ENCODE measurements at places on chromosomes 2 and 18.
A peak's percentile ranks its signal among the peaks of the same experiment; 100 is the strongest.

- no peak for DNase-seq
These were observed 183.1 kb upstream of the DDX18 start for GRCh38 chr2:117631152-117631945.

GRCh38 chr2:216643986-216644659 lies 10.9 kb downstream of the IGFBP2 start:
- no peak for DNase-seq

GRCh38 chr2:197217541-197217940 lies 93.0 kb downstream of the ANKRD44 start:
- no peak for DNase-seq

DNA sequence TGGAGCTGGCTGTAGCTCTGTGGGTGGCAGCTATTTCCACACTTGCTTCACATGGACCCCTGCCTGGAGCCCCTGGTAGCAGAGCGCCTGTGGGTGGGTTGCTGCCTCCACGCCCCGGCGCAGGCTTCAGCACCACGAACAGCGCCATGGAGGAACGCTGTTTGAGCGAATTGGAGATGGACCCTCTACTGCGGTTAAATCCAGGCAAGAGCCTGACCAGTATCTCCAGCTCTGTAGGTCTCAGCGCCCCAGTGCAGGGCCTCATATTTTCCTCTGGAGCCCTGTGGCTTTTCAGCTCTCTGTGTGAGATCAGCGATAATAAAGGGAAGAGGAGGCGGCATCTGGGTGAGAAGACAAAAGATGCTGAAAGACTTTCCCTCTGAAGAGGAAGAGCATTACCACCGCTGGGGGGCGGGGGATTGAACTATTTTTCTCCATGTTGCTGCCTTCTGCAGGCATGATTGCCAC lies 12.0 kb downstream of the ONECUT2 start:
- DNase-seq = no peak

GRCh38 chr18:9029131-9029530 lies 73.4 kb upstream of the NDUFV2 start:
- no peak for DNase-seq

DNA sequence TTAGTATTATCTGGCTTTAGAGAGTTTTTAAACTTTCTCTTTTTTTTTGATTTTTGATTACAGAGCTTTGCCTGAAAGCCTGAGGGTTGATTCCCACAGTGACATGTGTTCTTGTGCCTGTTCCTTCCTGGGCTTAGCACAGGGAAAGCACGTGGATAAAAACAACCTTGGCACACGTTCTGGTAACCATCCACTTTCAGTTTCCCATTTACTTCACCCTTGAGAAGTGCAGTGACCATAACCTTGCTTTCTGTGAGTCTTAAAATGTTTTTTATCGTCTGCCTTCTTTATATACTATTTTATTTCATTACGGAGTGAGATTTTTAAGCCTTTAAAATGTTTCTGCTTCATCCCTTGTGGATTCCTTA lies 11.5 kb downstream of the CD226 start:
- DNase-seq = no peak

- DNase-seq = no peak
These were observed 1.2 kb upstream of the EMILIN1 start for GRCh38 chr2:27077231-27077630.

- DNase-seq = no peak
These were observed 13.9 kb upstream of the VRK2 start for GRCh38 chr2:58032764-58033080.

- DNase-seq = peak; percentile 39
These were observed 86.2 kb upstream of the RAB27B start for GRCh38 chr18:54742120-54742519.

- no peak for DNase-seq
These were observed 445.7 kb downstream of the NCKAP5 start for GRCh38 chr2:133122529-133122928.

- DNase-seq = no peak
These were observed 398.0 kb downstream of the CPS1 start for GRCh38 chr2:210954386-210954907.

DNA sequence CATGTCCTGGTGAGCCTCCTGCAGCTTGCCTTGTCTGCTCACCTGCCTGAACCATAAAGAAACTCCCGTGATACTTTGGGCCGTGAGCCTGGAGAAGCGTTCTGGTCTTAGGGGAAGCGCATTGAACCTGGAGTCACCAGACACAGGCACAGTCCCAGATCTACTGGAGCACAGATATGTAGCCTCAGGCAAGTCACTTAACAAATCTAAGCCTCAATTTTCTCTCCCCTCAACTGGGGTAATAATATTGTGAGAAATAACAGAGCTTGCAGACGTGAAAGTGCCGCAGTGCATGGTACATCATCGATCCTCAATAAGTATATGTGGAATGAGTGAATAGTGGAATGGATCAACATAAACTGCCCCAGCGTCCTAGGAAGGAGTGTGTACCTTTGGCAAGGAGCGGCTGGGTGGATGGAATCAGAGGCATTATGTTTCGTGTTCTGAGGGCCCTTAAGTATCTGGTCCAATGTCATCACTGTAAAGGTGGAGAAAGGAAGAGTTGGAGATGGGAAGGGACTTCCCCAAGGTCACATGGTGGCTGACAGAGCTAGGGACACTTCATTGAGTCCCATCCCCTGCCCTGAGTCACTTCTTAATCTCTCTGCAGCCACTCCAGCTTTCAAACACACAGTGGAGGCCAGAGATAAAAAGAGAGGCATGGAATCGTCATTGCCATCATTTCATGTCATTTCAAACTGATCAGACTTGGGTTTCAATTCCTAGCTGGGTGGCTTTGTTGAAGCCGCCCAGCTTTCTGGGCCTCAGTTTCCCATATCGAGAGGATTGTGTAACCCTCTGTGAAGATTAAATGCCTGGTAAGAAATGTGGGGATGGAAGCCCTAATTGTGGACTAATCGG lies 172.4 kb downstream of the DDX1 start:
- no peak for DNase-seq

GRCh38 chr2:41194230-41194629 lies 742.3 kb upstream of the SLC8A1 start:
- DNase-seq = no peak

- no peak for DNase-seq
These were observed 174.5 kb downstream of the SS18 start for GRCh38 chr18:25915907-25916306.

- no peak for DNase-seq
These were observed at the start of gene CD28 for GRCh38 chr2:203706403-203706802. TSS of gene CD28 (plus strand) at chr2:203706639. CDS start at chr2:203706697, 58 bp downstream.

GRCh38 chr2:58435246-58435645 lies 194.1 kb upstream of the FANCL start:
- DNase-seq = no peak

- DNase-seq = peak; percentile 83
These were observed 95.5 kb upstream of the ATP8B1 start for GRCh38 chr18:57898506-57899124.

- no peak for DNase-seq
These were observed 123.4 kb downstream of the GULP1 start for GRCh38 chr2:188414869-188415753.

DNA sequence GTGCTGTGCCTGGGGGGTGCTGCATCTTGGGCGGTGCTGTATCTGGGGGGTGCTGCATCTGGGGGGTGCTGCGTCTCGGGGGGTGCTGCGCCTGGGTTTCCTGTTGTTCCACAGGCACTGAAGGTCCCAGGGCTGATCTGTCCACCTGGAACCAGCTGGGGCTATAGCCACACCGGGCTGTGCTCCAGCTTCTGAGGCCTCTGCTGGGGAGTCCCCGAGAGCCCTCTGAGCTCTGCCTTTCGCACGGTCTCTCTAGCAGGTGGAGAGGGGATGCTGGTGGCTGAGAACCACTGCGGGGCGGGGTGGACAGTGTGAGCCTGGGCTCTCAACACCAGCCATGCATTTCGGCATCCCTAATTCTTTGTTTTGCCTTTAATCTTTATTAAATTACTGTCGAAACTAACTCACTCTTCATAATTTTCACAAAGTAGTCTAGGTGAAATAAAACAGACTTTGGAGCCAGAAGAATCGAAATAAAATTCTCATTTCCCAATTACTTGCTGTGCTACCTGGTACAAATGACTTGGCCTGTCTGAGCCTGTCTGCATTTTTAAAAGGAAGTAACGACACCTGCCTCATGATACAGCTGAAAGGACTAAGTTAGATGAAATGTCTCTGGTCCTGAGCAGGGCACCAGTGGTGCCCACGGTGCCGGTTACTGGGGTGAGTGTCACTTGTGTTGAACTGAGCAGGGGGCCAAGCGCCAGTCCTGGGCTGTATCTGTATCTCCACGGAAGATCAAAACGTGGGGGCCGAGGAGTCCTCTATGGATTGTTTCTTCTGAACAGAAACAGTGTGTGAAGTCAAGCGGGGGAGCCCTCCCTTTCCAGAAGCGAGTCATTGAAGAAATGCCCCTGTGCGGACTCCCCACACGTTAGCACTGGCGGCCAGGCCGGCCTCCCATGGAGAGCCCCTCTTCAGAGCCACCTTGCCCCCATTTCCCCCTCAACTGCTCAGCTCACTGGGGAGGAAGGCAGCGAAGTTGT lies 142.0 kb downstream of the ASB1 start:
- no peak for DNase-seq

GRCh38 chr2:240958366-240959213 lies 39.8 kb upstream of the SNED1 start:
- no peak for DNase-seq

GRCh38 chr2:221554769-221555493 lies 17.2 kb downstream of the EPHA4 start:
- DNase-seq = no peak

DNA sequence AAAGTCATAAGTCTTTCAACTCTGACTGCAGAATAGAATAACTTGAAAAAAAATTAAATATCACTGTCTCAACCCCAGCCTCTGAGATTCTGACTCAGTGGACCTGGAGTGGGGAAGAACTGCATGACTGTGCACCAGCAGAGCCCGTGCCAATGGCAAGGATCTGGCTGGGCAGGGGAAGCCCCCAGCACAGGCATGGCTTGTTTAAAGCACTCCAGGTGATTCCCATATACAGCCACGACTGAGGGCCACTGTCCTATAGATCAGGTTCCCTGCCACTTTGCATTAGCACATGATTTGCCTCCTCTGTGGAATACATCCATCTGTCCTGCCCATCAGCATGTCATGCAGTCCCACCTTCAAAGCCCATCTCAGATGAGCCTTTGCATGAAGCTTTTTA lies 45.9 kb upstream of the NCK2 start:
- DNase-seq = no peak

DNA sequence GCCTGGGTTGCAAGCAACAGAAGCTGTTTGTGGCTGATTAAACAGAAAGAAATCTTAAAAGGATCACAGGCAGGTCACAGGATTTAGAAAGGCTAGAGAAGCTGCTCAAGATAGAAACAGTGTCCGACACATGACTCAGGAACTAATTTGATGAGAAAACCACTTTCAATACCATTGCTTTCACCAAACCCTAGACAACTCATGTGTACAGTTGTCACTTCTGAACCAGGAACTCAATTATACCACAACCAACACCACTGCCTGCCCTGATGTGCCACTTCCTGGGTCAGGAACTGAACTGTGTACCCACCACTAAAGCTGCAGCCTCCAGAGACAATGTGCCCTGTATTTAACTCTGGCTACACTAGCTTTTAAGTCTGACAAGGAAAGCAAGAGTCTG lies 56.0 kb downstream of the TMEM247 start:
- DNase-seq = no peak

DNA sequence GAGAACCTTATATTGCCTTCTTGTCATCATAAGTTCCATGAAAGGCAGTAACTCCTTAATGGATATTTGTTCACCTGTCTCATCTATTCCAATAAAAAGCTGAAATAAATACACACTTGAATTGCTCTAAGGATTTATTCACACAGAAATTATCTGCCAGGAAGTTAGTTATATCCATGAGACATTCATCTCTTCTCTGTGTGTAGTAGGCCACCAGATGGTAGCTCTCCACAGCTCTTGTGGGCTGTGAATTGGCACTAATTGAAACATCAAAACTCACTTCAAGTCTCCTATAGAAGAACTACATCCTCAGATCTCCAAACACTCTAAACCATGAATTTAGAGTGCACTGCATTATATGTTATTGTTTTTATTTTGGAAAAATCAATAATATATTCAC lies 189.6 kb downstream of the DSC3 start:
- no peak for DNase-seq

- peak; percentile 7 for DNase-seq
These were observed 68.3 kb upstream of the PPM1B start for GRCh38 chr2:44100351-44100750.

- DNase-seq = no peak
These were observed 4.0 kb upstream of the RTN4 start for GRCh38 chr2:55054106-55054875.

DNA sequence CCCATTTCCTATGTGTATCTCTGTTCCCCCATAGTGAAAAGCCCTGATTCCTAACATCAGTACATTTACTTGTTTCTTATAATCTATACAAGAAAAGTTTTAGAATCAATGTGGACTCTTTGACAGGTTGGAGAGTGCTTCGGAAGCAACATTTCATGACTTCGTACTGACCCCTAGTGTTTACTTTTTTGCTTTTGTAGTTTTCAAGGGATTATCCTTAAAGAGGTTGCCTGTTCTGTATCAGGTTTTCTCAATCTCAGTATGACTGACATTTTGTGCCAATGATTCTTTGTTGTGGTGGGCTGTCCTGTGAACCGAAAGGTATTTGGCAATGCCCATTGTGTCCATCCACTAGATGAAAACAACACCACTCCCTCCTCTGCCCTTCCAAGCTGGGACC lies 43.3 kb upstream of the SERPINB2 start:
- peak; percentile 68 for DNase-seq

DNA sequence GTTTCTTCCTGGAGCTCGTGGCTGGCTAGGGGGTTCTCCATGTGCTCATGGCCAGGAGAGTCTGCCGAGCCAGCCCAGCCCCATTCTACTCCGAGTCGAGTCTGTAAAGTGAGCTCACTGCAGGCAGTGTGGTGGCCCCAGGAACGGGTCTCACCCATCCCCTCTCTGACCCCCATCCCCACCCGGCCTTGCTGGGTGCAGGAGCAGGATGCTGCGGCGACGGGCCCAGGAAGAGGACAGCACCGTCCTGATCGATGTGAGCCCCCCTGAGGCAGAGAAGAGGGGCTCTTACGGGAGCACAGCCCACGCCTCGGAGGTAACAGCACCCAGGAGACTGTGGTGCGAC lies 1.4 kb downstream of the ANO7 start:
- DNase-seq = no peak

GRCh38 chr2:241895712-241896641 lies 26.4 kb downstream of the RTP5 start:
- peak; percentile 58 for DNase-seq

DNA sequence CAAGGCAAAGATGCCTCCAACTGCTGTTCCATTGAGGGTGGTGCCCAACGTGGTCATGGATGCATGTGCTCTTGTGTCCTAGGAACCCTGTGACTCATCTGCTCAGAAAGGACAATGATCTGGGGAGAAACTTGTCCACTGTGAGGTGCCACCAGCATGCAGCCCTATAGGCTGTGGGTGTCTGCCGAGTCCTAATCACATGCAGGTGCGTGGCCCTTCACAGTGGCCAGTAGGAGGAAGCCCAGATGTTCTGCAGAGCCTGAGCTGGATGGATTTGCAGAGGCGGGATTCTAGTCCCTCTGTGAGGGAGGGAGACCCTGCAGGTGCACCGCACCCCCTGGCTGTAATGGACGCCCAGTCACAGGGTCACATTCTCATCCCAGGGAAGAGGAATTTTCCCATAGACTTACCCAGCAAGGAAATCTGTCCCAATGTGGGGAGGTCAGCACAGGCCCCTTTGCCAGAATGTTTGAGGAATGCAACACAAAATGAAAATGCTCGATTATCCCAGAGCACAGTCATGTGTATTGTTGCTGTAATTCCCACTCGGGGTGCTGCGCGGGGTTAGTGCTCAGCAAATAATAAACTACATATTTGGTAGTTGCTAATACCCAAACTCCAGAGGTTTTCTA lies 13.9 kb downstream of the GDF7 start:
- no peak for DNase-seq

Measured in bronchial epithelial cell (primary cell).